ENCODE measurements at places on chromosomes 16 and 17. TPM values are rescaled to one million over a fixed set of nuclear protein-coding genes. Genes with fewer than 3 reads are reported as not detected.

MYO15B gene
- 548 TPM for polyA plus RNA-seq

DLX4 gene
- not detected for polyA plus RNA-seq

DPEP1 gene
- 375 TPM for polyA plus RNA-seq

TBC1D3H gene
- 0.58 TPM for polyA plus RNA-seq

BRIP1 gene
- polyA plus RNA-seq, result 1.8 TPM

DHRS11 gene
- 195 TPM for polyA plus RNA-seq

CALB2 gene
- not detected for polyA plus RNA-seq

TBC1D3I gene
- 0.27 TPM for polyA plus RNA-seq

FTO gene
- polyA plus RNA-seq, result 5.9 TPM

KIF18B gene
- polyA plus RNA-seq, result 9.5 TPM

RNF151 gene
- not detected for polyA plus RNA-seq

IL17C gene
- not detected for polyA plus RNA-seq

DOK4 gene
- 144 TPM for polyA plus RNA-seq

RNF157 gene
- polyA plus RNA-seq, result 13.9 TPM

CHST5 gene
- polyA plus RNA-seq, result 37.7 TPM

STRADA gene
- 15.0 TPM for polyA plus RNA-seq

CYGB gene
- polyA plus RNA-seq, result 1.1 TPM

PLA2G10 gene
- polyA plus RNA-seq, result 5.7 TPM

ZNF469 gene
- polyA plus RNA-seq, result not detected

TP53TG3D gene
- not detected for polyA plus RNA-seq

ERN2 gene
- polyA plus RNA-seq, result 5.4 TPM

RTN4RL1 gene
- polyA plus RNA-seq, result 0.25 TPM

SMPD3 gene
- polyA plus RNA-seq, result 86.7 TPM

CENPV gene
- 163 TPM for polyA plus RNA-seq

RAB26 gene
- polyA plus RNA-seq, result 31.9 TPM

CBX2 gene
- 2.3 TPM for polyA plus RNA-seq

CMTM1 gene
- polyA plus RNA-seq, result not detected

TSPAN10 gene
- polyA plus RNA-seq, result 1.1 TPM

KRTAP4-12 gene
- not detected for polyA plus RNA-seq

ST6GALNAC2 gene
- polyA plus RNA-seq, result 1.1 TPM

SF3B3 gene
- polyA plus RNA-seq, result 46.7 TPM

TMEM114 gene
- polyA plus RNA-seq, result not detected

FBXO39 gene
- not detected for polyA plus RNA-seq

USP31 gene
- 2.6 TPM for polyA plus RNA-seq

SKA2 gene
- polyA plus RNA-seq, result 36.0 TPM
